Activated T-helper 17 cell treated with anti-CD3 and anti-CD28 coated beads, Interleukin-2, amount 50 U/mL, for 72 hours (primary cell): ENCODE measurements at places on chromosomes 13 and 19. TPM values are rescaled to one million over a fixed set of nuclear protein-coding genes. Genes with fewer than 3 reads are reported as not detected.
A peak's percentile ranks its signal among the peaks of the same experiment; 100 is the strongest.

DNA sequence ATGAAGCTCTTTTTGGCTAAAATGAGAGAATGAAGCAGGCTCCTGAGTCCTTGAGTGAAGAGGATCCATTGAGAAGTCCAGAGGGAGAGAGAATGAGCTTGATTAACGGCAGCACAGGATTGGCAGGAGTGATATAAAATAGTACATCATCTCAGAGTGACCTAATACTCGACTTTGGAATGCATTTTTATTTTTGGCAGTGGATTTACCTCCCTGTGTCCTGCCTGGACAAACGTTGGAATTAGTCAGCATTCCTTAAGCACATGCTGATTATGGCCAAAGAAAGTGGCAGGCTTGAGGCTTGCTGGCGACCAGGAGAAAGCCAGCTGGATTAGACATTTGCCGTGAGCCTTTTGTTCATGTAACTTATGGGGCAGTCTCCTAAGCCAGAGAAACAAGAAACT is 22.9 kb downstream of the LRCH1 start:
- ATAC-seq: no peak
- no peaks in the 10 kb centered on the region for H3K27me3 ChIP-seq
- H3K36me3 ChIP-seq: no peaks in the 10 kb centered on the region
- no peak overlapping the region for H3K4me3 ChIP-seq
- H3K4me1 ChIP-seq: peaks cover 54% of the 10 kb centered on the region

- peak overlapping the region; percentile 47 for H3K27ac ChIP-seq
- no peaks in the 10 kb centered on the region for H3K27me3 ChIP-seq
- peak overlapping the region; percentile 83 for H3K4me3 ChIP-seq
Observed at GRCh38 chr19:18416778-18417249, 2.4 kb upstream of the SSBP4 start.

DNA sequence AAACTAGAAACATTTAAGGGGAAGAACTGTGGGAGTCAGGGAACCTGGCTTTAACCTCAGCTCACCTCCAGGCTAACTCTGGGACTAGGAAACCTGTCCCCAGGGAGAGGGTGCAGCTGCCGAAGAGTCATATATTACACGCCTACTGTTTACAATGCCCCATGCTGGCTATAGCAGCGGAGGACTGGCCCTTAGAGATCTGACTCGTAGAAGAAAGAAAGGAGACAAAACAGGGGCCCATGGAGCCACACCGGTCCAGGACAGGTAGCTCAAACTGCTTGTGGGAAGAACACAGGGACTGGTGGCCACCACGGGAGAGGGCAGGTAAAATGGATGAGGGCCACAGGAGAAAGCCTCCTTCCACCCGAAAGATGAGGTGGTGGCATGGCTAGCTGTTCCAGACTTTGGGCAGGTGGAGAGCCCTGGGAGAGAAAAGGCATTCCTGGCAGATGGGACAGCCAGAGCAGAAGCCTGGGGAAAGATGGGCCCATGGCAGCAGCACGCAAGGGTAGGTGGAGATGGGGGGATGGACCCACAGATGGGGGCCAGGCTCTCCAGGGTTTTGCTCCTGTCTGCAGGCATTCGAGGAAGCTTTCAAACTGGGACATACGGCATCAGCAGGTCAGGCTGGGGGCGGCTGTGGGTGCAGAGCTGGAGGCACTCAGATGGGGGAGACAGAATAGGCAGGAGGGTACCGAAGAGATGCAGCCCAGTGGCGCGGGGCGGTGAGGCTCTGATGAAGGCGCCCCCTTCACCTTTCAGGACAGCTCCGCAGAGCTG is 69.5 kb downstream of the LATS2 start:
- ATAC-seq: no peak
- H3K4me3 ChIP-seq: no peak overlapping the region
- H3K36me3 ChIP-seq: peaks cover 15% of the 10 kb centered on the region
- H3K27me3 ChIP-seq: no peaks in the 10 kb centered on the region

DNA sequence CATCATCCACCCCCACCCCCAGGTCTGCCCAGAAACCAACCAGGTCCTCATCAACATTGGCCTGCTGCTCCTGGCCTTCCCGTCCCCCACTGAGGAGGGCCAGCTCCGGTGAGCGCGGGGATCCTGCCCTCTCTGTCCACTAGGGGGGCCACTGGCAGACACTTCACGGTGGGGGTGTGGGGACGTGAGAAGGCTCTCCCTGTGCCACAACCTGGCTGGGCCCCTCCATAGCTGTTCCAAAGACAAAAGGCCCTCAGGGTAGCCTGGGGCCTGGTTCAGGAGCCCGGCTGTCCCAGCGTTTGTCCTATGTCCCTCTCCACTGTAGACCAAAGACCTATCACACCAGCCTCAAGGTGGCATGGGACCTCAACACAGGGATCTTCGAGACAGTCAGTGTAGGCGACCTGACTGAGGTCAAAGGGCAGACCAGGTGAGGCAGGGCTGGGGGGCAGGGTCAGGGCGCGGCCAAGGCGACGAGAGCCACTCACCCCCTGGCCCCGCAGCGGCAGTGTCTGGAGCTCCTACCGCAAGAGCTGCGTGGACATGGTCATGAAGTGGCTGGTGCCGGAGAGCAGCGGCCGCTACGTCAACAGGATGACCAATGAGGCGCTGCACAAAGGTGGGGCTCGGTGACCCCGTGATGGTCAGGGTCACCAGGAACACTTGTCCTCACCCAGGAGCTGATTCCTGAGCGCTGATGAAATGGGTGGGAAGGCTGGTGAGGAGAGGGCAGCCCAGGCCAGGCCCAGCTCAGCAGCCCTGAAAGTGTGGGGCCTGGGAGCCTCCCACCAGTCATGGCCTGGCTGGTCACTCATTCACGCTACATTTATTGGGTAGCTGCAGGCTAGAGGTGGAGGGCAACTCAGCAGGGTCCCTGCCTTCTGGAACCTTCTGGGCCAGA is 7.9 kb downstream of the DCAF15 start:
- H3K4me1 ChIP-seq: no peaks in the 10 kb centered on the region
- H3K27me3 ChIP-seq: no peaks in the 10 kb centered on the region
- peaks cover 64% of the 10 kb centered on the region for H3K36me3 ChIP-seq
- H3K4me3 ChIP-seq: no peak overlapping the region
- H3K27ac ChIP-seq: no peak overlapping the region

- no peak overlapping the region for H3K4me3 ChIP-seq
- peak overlapping the region; percentile 13 for H3K27ac ChIP-seq
- peaks cover 63% of the 10 kb centered on the region for H3K36me3 ChIP-seq
- H3K27me3 ChIP-seq: no peaks in the 10 kb centered on the region
Observed at GRCh38 chr13:113588394-113589111, 4.0 kb downstream of the TFDP1 start.

- ATAC-seq: no peak
- no peak overlapping the region for H3K4me3 ChIP-seq
- H3K27me3 ChIP-seq: no peaks in the 10 kb centered on the region
- peak overlapping the region; percentile 21 for H3K27ac ChIP-seq
Observed at GRCh38 chr19:40303765-40304164, 18.6 kb upstream of the AKT2 start.

GRCh38 chr19:10764340-10764894 is 46.5 kb downstream of the DNM2 start:
- H3K36me3 ChIP-seq: peaks cover 34% of the 10 kb centered on the region
- no peak for ATAC-seq
- no peak overlapping the region for H3K4me3 ChIP-seq
- H3K27ac ChIP-seq: peak overlapping the region; percentile 83
- H3K27me3 ChIP-seq: no peaks in the 10 kb centered on the region
- H3K4me1 ChIP-seq: peaks cover 36% of the 10 kb centered on the region

- no peak overlapping the region for H3K4me3 ChIP-seq
- no peaks in the 10 kb centered on the region for H3K4me1 ChIP-seq
- no peaks in the 10 kb centered on the region for H3K27me3 ChIP-seq
- H3K36me3 ChIP-seq: no peaks in the 10 kb centered on the region
- H3K27ac ChIP-seq: no peak overlapping the region
Observed at GRCh38 chr13:75341028-75341427, 140.9 kb downstream of the TBC1D4 start.

DNA sequence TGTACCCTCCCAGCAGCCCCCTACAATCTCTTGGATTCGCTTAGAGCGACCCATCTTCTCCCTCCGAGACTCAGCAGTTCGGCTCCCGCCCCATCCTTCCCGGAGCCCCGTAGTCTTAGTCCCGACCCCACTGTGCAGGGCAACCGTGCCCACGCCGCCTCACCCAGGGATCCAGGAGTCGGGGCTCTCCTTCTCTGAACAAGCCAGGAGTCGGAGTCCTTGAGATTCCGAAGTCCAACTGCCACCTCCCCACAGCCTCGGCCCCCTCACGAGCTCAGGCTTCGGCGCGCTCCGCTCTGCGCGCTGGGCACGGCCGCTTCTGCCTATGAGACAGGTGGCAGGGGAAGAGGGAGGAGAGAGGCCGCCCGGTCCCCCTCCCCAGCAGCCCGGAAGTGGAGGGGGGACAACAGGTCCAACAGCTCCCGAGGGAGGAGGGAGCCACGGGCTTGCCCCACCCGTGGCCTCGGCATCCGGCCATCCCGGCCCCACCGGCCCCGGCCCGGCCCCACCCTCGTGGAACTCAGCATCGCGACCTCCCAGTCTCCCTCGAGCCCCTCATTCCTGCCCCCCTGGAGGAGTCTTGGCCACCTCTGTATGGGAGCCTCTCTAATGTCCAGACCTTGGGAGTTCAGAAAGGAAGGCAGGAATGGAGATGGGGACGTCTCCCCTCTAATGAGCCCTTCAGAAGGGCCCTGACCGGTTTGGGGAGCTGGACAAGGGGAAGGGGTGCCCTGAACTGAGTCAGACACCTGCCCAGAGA is at the start of gene PHLDB3:
Gene PHLDB3 (minus strand): TSS at position 321 of the 760 bp plus-strand sequence. CDS start 628 bp downstream, outside the sequence.
- peaks cover 54% of the 10 kb centered on the region for H3K36me3 ChIP-seq
- ATAC-seq: peak; percentile 40
- peaks cover 16% of the 10 kb centered on the region for H3K4me1 ChIP-seq
- peak within 1 kb of the TSS; percentile 87 for H3K27ac ChIP-seq

- H3K4me1 ChIP-seq: no peaks in the 10 kb centered on the region
- H3K4me3 ChIP-seq: no peak overlapping the region
- H3K27ac ChIP-seq: no peak overlapping the region
- H3K27me3 ChIP-seq: peaks cover 7% of the 10 kb centered on the region
- H3K36me3 ChIP-seq: no peaks in the 10 kb centered on the region
Observed at GRCh38 chr13:110498327-110498726, 63.2 kb downstream of the RAB20 start.

GRCh38 chr19:42316223-42317211 is 3.4 kb downstream of the TMEM145 start:
- H3K27me3 ChIP-seq: peaks cover 31% of the 10 kb centered on the region
- peak overlapping the region; percentile 23 for H3K27ac ChIP-seq
- H3K4me3 ChIP-seq: peak overlapping the region; percentile 32
- H3K36me3 ChIP-seq: no peaks in the 10 kb centered on the region
- ATAC-seq: peak; percentile 56

- no peak overlapping the region for H3K27ac ChIP-seq
- peaks cover 40% of the 10 kb centered on the region for H3K27me3 ChIP-seq
- H3K4me3 ChIP-seq: no peak overlapping the region
- no peaks in the 10 kb centered on the region for H3K36me3 ChIP-seq
- H3K4me1 ChIP-seq: peaks cover 6% of the 10 kb centered on the region
Observed at GRCh38 chr19:45935267-45935666, 20.7 kb upstream of the NANOS2 start.

- H3K27me3 ChIP-seq: no peaks in the 10 kb centered on the region
- no peak overlapping the region for H3K27ac ChIP-seq
- H3K36me3 ChIP-seq: no peaks in the 10 kb centered on the region
- H3K4me1 ChIP-seq: no peaks in the 10 kb centered on the region
- no peak overlapping the region for H3K4me3 ChIP-seq
Observed at GRCh38 chr13:21465710-21466160, 6.6 kb upstream of the ZDHHC20 start.

- ATAC-seq: no peak
- H3K27ac ChIP-seq: no peak overlapping the region
- no peaks in the 10 kb centered on the region for H3K4me1 ChIP-seq
- no peak overlapping the region for H3K4me3 ChIP-seq
Observed at GRCh38 chr19:21423057-21424041, 26.4 kb downstream of the ZNF493 start.

- H3K27ac ChIP-seq: no peak overlapping the region
- no peaks in the 10 kb centered on the region for H3K27me3 ChIP-seq
- no peaks in the 10 kb centered on the region for H3K4me1 ChIP-seq
- H3K36me3 ChIP-seq: no peaks in the 10 kb centered on the region
- H3K4me3 ChIP-seq: no peak overlapping the region
Observed at GRCh38 chr13:61765181-61765742, 349.6 kb upstream of the PCDH20 start.

- no peak overlapping the region for H3K27ac ChIP-seq
- no peaks in the 10 kb centered on the region for H3K36me3 ChIP-seq
- no peak for ATAC-seq
- H3K4me3 ChIP-seq: no peak overlapping the region
Observed at GRCh38 chr19:41623360-41623759, 3.5 kb downstream of the CEACAM4 start.

GRCh38 chr19:900302-901111 is 7.2 kb downstream of the RNU6-9 start:
- H3K27ac ChIP-seq: no peak overlapping the region
- H3K27me3 ChIP-seq: no peaks in the 10 kb centered on the region
- no peak overlapping the region for H3K4me3 ChIP-seq

GRCh38 chr19:47725759-47726401 is 12.7 kb downstream of the EHD2 start:
- H3K27me3 ChIP-seq: peaks cover 31% of the 10 kb centered on the region
- no peak for ATAC-seq
- no peak overlapping the region for H3K4me3 ChIP-seq
- no peak overlapping the region for H3K27ac ChIP-seq
- no peaks in the 10 kb centered on the region for H3K36me3 ChIP-seq
- peaks cover 10% of the 10 kb centered on the region for H3K4me1 ChIP-seq

- H3K36me3 ChIP-seq: peaks cover 29% of the 10 kb centered on the region
- no peak for ATAC-seq
- H3K27ac ChIP-seq: no peak overlapping the region
- no peak overlapping the region for H3K4me3 ChIP-seq
- no peaks in the 10 kb centered on the region for H3K4me1 ChIP-seq
Observed at GRCh38 chr19:7910321-7911161, 4.1 kb upstream of the TGFBR3L start.

GRCh38 chr19:12676928-12677327 is 4.8 kb downstream of the DHPS start:
- H3K4me1 ChIP-seq: peaks cover 18% of the 10 kb centered on the region
- no peak for ATAC-seq
- no peaks in the 10 kb centered on the region for H3K27me3 ChIP-seq
- H3K27ac ChIP-seq: peak overlapping the region; percentile 66
- H3K4me3 ChIP-seq: no peak overlapping the region
- peaks cover 97% of the 10 kb centered on the region for H3K36me3 ChIP-seq

- peak overlapping the region; percentile 28 for H3K27ac ChIP-seq
- no peak for ATAC-seq
Observed at GRCh38 chr19:47075941-47076340, 27.5 kb upstream of the TMEM160 start.

Gene LGI4
- 1.9 TPM for total RNA-seq

Gene PSPN
- 2.8 TPM for total RNA-seq

Gene PRR19
- total RNA-seq: 1.4 TPM

Gene ZNF208
- 13.8 TPM for total RNA-seq

Gene ERF
- 49.7 TPM for total RNA-seq

Gene FAM216B
- not detected for total RNA-seq

Gene PPP1R15A
- total RNA-seq: 75.1 TPM

Gene MTIF3
- 36.2 TPM for total RNA-seq

Gene ZNF563
- total RNA-seq: 11.1 TPM

Gene RASIP1
- 0.67 TPM for total RNA-seq

Gene ATP11A
- total RNA-seq: 48.6 TPM

Gene ZGLP1
- 5.4 TPM for total RNA-seq

Gene TNFSF9
- 6.0 TPM for total RNA-seq

Gene INSR
- total RNA-seq: 5.0 TPM

Gene SERP2
- not detected for total RNA-seq

Gene CGB5
- total RNA-seq: not detected

Gene FAAP24
- 9.6 TPM for total RNA-seq
